Cortex of kidney (tissue), 1 donor: ENCODE measurements at places on chromosomes 3 and 15.

DNA sequence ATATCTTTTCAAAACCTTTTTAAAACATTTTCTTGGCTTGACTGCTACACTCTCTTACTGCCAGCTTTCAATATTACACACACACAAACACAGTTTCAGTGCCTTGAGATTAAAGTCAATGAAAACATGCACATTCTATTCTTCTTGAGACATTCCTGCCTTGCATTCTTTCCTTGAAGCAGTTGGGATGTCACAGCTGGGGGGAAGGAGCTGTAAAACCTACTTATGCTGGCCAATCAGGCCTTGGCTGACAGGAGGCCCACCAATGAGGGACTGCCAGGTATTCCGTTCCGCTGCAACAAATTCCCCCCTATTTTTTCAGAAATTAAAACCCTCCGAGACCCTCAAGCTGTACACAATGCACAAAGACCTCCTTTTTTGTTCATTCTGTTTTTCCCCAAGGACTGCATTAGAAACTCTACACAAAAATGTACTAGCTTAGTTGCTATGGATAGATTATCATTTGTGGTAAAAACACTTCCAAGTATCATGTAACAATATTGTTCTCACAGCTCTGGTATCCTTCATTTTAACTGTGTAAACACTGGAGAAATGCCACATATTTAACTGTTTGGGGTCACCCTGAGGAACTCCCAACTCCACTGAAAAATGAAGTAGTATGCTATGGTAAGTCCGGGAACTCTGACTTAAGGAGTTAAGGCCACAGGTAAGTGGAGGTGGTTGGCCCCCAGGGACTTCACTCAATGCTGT is 18.5 kb downstream of the FSTL1 start:
- DNase-seq: no peak

- DNase-seq: no peak
These were observed 180.9 kb downstream of the SUCNR1 start for GRCh38 chr3:152054315-152054714.

DNA sequence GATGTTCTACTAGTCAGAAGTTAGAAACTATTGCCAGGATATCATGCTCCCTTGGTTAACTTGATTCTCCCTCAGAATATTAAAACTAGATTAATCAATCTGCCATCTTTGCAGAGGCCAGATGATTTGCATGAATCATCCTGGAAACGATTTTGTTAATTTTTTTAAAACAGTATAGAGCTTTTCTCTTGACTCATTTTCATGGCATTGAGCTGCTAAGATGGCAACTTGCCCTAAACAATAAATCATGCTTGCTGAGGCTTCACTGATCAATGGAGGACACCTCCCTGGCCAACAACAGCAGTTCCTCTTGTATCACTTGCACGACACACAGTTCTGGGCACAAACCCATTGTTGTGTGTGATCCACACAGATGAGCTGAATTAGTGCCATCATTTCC is 109.1 kb downstream of the COL6A6 start:
- no peak for DNase-seq

DNA sequence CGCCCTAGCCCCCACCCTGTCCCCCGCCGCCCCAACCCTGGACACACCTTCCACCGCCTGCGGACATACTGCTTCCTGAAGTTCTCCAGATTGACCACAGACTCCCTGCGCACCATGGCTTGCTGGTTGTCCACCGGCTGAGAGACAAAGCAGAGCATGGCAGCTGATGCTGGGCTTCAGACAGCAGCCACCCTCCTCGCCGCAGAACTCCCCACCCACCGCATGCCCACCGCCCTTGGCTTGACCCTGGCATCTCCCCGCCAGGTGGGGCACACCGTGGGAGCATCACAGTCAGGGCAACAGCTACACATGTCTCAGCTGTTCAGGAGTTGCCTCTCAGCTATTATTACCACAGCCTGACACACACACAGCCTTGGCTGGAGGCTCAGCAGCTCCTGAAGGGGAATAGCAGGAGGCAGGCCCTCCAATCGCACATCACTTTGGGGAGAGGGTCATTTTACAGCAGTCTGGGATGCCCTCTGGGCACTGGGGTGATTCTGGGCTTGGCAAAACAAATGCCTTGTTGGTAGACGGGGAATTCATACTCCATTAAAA is 78.4 kb upstream of the HERC1 start:
- no peak for DNase-seq

DNA sequence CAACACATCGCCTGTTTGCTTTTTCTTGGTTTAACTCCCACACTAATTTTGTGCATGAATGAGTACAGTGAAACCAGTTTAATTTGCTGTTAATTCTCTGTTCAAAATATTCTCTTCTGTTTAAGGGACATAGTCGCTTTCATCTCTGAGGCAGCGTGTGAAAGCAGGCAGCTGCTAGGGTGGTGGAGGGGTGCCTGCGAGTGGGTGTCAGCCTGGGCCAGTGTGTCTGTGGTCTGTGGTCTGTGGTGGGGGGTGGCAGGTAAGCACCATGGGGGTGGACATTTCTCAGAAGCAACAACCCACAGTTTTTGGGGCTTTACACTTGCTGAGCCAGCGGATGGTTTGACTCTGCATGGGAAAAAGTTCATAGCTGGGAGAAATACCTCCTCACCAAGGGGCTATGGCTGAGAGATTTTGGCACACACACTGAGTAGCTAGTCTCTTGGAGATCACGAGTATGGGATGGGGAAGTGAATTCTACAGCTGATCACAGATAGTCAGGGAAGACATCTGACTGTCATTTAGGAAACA is 109.2 kb downstream of the EPHB1 start:
- DNase-seq: no peak

- no peak for DNase-seq
These were observed 39.7 kb upstream of the ESYT3 start for GRCh38 chr3:138394686-138395085.

- no peak for DNase-seq
These were observed 33.2 kb downstream of the ADAMTS17 start for GRCh38 chr15:100308608-100309007.

- DNase-seq: no peak
These were observed 52.9 kb downstream of the RYK start for GRCh38 chr3:134197681-134198261.

DNA sequence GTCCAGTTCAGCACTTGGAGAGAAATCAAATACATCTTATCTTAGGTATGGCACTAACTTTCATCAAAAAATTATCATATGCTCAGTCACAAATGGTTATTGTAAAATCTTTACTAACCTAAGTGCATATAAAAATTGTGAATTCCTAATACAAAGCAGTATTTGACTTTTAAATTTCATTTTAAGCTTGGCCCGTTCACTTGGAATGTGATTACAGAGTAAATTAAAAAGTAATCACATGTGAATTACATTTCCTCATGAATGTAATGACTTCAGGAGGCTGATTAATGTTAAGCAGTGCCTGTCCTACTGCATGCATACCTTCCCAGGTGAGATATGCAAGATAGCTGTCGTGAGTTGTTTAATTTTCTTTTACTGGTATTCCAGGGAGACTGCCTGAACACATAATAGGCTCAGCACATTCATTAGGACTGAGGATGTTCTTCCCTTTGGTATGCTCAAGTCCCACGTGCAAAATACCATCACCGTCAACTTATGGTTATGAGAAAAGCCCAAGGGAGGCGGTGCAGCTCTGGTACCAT is 1053.0 kb downstream of the FHIT start:
- no peak for DNase-seq

GRCh38 chr3:79086514-79086913 is 681.3 kb downstream of the ROBO1 start:
- DNase-seq: no peak

DNA sequence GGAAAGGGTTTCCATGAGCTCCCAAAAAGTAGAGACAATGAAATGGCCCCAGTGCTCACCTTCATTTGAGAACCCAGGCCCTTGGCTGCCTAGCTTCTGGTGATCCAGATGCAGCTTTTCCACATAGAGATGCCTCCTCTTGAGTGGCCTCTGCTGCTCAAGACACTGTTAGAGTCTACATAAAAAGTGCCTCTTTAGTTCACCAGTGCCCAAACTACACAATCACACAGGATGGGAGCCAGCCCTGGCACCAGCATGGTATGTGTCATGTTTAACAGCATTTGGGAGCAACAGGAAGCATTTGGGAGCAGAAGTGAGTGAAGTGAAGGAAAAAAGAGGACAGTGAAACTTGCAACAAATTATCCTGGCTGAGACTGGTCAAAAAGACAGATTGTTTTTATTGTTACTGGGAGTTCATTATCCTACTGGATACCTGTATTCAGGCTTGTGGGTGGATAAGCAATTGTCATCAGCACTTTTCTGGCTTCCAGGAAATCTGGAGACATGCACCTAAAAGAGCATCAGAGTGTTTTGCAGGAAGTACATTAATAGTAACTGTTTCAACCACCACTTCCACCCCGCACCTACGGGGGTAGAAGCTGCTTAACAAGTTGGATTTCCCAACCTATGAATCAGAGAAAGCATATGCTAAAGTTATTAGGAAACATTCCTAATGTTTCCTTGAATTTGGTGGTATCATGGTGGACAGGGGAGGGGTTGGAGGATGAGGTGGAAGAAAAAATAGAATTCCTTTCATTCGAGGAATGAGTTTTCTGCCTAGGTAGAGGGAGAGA is 416.2 kb downstream of the IGSF11 start:
- DNase-seq: no peak

GRCh38 chr3:150015901-150016300 is 45.2 kb upstream of the PFN2 start:
- no peak for DNase-seq

DNA sequence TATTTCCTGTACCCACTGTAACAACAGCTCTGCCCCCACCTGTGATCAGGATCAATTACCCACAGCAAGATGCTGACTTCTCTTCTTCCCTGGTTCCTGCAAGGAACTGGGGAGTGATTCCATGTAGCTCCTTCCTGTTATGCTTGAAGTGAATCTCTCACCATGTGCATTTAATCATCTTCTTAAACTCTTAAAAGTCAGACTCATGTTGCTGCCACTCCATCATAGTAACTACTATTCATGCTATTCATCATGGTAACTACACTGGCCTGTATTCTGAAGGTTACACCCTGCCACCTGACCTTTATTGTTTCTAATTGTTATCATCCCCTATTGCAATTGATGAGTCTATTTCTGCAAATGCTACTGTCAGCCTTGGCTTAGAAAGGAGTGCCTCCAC is 89.5 kb downstream of the SUCNR1 start:
- no peak for DNase-seq

- no peak for DNase-seq
These were observed 15.7 kb upstream of the LRRC58 start for GRCh38 chr3:120364821-120365220.

GRCh38 chr15:55897560-55898336 is 95.7 kb downstream of the NEDD4 start:
- DNase-seq: no peak

- DNase-seq: no peak
These were observed 151.1 kb upstream of the ARHGEF26 start for GRCh38 chr3:153970047-153970446.

DNA sequence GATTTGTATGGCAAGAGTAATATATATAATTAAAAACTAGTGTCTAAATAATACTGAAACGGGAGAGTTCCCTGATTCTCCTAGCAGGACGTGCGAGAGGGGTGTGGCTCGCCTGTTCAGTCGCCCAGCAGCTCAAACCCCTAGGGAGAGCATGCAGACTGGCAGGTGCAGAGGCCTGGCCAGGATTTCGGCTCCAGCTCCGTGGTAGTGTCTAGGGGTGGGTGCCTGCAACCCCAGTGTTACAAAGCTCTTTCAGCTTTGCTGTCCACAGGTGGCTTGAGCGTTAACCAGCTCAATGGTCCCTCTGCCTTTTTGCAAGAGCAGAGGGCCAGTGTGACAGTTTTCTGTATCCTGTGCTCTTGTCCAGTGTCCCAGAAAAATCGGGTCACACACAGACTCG is 226.6 kb downstream of the ALCAM start:
- DNase-seq: no peak

GRCh38 chr3:80999481-80999880 is 762.0 kb downstream of the GBE1 start:
- no peak for DNase-seq

GRCh38 chr3:112569265-112569664 is 7.4 kb downstream of the SLC35A5 start:
- no peak for DNase-seq

GRCh38 chr3:156360963-156361362 is 194.0 kb downstream of the SSR3 start:
- no peak for DNase-seq

DNA sequence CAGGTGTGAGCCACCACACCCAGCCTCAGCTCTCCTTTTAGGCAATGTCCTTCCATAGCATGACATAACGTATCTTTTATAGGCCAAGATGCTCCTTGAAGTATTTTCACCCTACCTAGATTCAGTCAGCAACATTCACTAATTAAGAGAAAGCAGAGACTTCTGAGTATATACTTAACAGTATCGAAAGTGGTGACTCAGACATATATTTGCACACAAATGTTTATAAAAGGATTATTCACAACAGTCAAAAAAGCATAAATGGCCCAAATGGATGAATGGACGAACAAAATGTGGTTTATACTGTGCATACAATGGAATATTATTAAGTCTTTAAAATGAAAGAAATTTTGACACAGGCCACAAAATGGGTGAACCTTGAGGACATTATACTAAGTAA is 108.6 kb downstream of the ZNF385D start:
- DNase-seq: no peak

DNA sequence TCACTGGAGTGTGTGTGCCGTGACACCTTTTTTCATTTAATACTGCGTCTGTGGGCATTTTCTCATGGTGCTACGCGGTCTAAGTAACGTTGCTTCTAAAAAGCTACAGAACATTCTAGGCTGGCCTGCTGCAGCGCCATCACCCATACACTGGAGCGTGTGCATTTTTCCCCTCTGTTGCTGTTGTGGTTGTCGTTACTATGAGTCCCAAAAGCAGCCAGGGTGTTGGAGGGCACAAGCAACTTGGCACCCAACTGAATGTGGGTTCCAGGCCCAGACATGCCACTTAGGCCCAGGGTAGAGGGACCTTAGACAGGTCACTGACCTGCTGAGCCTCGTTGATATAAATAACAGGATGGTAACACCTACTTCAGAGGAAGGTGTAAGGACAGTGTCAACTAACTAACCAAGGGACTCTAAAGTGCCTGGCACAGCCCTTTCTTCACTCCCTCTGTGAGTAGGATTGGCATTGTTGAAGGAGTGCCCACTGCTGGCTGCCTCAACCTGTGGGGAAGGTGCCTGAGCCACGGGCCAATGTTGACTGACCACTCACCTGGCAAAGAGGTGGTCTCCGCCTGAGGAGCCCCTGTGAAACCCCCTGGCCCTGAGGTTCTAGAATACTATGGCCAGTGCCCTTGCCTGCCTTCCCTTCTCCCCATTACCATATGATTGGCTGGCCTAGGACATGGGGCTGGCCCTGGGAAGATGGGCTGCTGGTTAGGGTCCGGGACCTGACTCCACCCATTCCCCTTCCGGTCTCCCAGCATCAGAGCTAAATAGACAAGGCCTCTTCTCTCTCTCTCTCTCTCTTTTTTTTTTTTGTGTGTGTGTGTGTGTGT is 3.5 kb downstream of the CSK start:
- no peak for DNase-seq
